DMS79 (cell line): ENCODE measurements at places on chromosomes 2 and 18.

DNA sequence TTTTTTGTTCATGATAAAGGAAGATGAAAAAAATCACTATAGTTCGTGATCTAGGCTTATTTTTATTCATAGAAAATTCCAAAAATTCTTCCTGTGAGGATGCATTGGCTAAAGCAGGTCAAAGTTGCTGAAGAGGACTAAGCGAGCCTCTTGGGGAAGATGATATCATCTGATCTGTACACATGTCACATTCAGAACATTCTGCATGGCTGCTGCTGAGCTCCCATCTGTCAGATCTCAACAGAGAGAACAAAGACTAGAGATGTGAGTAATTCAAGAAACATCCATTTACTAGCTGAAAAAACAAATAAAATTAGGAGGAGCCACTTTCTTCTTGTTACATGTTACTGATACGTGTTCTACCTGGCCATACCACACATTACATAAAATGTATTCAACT, 518.6 kb upstream of the FSIP2 start:
- DNase-seq: no peak

GRCh38 chr2:95669441-95669991, 77.7 kb downstream of the TRIM43 start:
- no peak for DNase-seq

- no peak for DNase-seq
These were observed 4.1 kb upstream of the SLC39A10 start for GRCh38 chr2:195652911-195653310.

DNA sequence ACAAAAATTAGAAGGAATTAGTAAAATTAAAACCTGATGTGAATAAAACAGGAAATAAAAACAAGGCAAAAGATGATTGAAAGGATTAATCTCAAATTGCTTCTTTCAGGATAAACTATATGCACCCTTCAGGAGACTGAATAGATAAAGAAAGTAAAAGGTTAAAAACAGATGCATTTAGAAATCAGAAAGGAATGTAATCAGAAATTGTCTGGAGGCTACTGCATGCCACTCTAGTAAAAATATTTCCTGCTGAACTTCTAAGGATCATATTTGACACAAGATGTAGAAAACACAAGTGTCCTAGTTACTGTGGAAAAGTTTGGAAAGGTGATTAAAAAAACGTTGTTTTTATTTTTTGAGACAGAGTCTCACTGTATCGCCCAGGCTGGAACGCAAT, 16.2 kb downstream of the CHCHD5 start:
- no peak for DNase-seq

GRCh38 chr2:43725711-43726246, 48.1 kb upstream of the DYNC2LI1 start:
- DNase-seq: no peak

- no peak for DNase-seq
These were observed 321.8 kb upstream of the SPRED2 start for GRCh38 chr2:65754219-65754618.

DNA sequence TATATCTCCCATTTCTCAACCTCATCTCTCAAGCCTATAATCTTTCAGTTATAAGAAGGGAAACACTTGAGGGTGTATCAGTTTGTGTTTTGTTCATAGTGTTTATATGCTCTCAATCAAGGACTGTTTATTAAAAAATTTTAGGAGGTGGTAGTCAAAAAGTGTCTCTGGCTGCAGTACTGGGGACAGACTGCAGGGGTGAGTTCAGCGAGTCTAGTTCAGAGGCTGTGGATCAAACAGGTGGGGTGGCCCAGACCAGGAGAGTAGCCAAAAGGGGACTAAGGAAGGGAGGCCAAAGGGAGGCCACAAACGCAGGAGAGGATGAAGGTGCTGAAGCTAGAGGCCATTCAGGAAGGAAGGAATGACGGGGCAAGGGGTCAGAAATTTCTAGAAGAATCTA, 136.3 kb downstream of the MSH2 start:
- no peak for DNase-seq

GRCh38 chr18:34956663-34957062, 84.5 kb upstream of the MAPRE2 start:
- DNase-seq: no peak

DNA sequence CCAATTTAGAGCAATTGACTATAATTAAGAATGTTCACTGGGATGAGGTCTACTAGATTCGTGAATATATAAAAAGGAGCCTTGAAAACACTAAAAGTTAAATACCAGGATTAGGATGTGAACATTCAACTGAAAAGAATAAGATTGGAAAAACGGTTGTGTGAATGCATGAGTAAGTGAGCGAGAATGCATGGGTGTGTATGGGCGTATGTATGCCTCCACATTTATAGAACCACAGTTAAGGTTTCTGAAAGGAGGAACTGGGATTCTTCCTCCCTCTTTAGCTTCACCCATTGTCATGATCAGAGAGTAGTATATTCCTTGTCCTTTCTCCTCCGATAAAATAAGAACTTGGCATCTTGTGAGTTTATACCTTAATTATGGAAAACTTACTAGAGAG, 151.1 kb upstream of the UBE2E3 start:
- DNase-seq: no peak

GRCh38 chr18:79136742-79137141, 67.5 kb downstream of the ATP9B start:
- DNase-seq: no peak

- DNase-seq: no peak
These were observed 101.3 kb downstream of the CDC42EP3 start for GRCh38 chr2:37569986-37570679.

- DNase-seq: no peak
These were observed 34.9 kb downstream of the SCN1A start for GRCh38 chr2:166092889-166093288.

DNA sequence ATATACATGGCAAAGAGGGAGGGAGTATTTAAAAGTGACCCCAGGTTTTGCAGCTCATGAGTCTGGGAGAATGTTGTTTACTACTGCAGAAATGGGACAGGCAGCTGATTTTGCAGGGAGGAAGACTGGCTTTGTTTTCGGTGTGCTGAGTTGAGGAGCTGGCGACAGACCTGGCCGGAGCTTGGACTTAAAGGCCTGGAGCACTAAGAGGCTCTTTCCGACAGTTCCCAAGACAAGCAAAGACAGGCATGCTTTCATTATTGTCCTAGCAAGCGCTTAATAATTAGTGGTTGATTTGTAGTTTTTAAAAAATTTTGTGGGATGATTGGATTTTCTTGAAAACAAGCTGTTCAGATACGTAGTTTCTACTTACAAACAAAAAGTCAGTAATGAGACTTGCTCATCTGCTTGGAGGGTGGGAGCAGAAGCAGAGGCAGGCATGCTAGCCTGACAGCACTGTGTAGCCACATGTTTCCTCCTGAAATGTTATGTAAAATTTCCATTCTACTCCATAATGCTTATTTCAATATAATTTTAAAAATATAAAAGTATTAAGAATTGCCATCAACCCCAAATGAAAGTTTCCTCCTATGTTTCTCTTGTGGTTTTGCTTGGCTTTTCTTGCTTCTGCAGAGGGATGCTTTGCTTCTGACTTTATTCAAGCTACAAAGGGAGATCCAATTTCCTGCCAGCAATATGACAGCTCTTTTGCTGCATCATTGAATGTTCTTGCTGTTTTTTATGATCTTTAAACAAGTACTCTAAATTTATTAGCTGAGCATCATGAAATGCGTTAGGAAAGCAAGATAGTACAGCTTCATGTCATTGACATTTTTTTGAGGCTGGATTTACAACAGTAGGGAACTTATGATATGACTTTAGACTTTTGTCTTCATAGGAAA, 75.8 kb downstream of the PHLPP1 start:
- peak; percentile 70 for DNase-seq

- DNase-seq: no peak
These were observed 72.5 kb downstream of the SH3BP4 start for GRCh38 chr2:235024191-235024860.

GRCh38 chr2:63721082-63721424, 120.6 kb upstream of the UGP2 start:
- DNase-seq: no peak

GRCh38 chr2:44753552-44754285, 187.8 kb upstream of the SIX3 start:
- DNase-seq: peak; percentile 34

GRCh38 chr2:160167089-160167740, 32.9 kb downstream of the ITGB6 start:
- no peak for DNase-seq

GRCh38 chr2:228118940-228119339, 62.5 kb downstream of the SPHKAP start:
- DNase-seq: no peak

DNA sequence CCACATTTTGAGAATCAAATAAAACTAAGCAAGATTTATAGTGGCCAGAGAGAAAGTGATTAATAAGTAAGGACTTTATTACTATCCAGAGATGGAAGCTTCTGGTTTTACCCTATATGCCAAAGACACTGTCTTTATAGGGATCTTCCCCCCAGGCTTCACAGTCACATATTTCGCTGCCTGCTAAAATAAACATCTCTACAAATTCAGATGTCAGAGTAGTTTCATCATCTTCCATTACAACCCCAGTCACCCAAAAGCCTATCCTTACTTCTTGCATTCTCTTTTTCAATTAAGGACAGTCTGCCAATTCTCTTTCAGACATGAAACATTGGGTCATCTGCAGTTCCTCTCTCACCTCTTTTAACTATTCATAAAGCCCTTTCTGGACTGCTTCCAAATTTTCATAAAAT, 28.3 kb downstream of the CREB1 start:
- DNase-seq: no peak

- DNase-seq: no peak
These were observed 65.1 kb downstream of the CERS6 start for GRCh38 chr2:168521053-168521741.

DNA sequence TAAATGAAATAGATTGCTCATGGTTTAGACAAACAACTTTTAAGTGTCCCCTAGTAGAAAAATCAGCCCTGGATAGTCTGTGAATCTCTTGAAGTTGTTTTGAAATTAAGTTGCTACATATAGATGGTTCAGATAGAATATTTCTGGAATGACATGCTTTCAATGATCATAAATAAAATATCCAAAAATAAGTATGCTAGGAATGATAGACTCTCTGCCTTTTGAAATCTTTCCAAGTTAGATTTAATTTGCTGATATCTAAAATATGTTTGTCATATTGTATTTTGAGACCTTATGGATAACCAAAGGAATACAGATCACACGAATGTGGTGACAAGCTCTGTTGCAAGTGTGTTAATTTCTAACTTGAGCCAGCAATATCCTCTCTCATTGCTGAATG, 488.7 kb downstream of the THSD7B start:
- no peak for DNase-seq

DNA sequence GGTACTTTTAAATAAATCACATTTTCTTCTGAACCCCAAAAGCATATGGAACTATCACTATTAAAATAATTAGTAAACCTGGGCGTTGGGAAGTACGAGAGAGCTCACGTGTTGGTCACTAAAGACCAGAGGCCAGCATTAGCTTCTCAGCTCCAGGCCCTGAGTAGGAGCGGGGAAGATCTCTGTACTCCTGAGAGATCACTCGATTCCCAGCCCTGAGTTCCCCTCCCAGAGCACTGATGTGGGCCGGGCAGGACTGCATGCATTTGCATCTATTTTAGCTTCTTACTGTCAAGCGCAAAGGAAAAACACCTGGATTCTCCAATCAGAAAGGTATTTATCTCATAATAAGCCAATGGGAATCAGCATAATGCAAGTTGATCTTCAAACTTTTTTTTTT, 6.2 kb downstream of the PXDN start:
- DNase-seq: no peak

- DNase-seq: no peak
These were observed 88.8 kb downstream of the CD8B2 start for GRCh38 chr2:106575955-106576354.

DNA sequence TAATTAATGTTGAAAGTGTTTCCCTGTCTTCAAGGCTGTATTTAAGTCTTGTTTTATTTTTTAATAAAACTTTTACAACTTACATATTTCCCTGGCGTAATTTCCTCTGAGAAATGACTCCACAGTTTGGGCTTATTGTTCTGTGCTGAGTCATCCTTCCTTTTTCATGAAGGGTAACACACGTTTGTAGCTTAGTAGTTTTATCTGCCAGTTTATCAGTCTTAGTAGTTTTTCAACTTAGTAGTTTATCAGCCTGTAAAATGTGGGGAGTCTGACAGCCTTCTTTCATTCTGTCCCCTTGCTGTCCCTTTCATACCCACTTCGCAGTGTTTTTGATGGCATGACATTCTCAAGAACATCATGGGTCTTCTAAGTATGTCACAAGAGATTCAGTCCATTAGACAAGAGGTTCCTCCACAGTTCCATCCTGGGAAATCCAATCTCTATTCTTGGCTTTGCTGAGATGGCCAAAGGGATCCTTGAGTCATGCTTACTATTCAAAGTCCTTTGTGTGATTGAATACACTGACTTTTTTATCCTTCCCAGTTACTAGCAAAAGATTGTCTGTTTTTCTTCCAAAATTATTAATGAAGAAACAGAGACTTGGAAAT, 60.0 kb upstream of the SGPP2 start:
- DNase-seq: no peak

- no peak for DNase-seq
These were observed 70.5 kb upstream of the PPP1CB start for GRCh38 chr2:28681158-28681571.

- DNase-seq: no peak
These were observed at the start of gene GALR1 for GRCh38 chr18:77249569-77250500. TSS of gene GALR1 (plus strand) at chr18:77249848. CDS start at chr18:77250549, 701 bp downstream.
